T-cell (primary cell): ENCODE measurements at places on chromosomes 5 and 9. TPM values are rescaled to one million over a fixed set of nuclear protein-coding genes. Genes with fewer than 3 reads are reported as not detected.

Gene TMEM203
- 44.7 TPM for total RNA-seq

Gene CATSPER3
- 1.1 TPM for total RNA-seq

Gene FTMT
- total RNA-seq: not detected

Gene SLC2A8
- 1.4 TPM for total RNA-seq

Gene ENTPD8
- not detected for total RNA-seq
